ENCODE measurements at places on chromosomes 2 and 18. TPM values are rescaled to one million over a fixed set of nuclear protein-coding genes. Genes with fewer than 3 reads are reported as not detected.

PCARE gene
- total RNA-seq: not detected

TWIST2 gene
- total RNA-seq: 9.4 TPM

PKP4 gene
- 47.4 TPM for total RNA-seq

IMPA2 gene
- 11.2 TPM for total RNA-seq

REG1B gene
- not detected for total RNA-seq

DGUOK gene
- 40.7 TPM for total RNA-seq

PPP1R1C gene
- 0.29 TPM for total RNA-seq

CMPK2 gene
- total RNA-seq: 2.2 TPM

OTX1 gene
- total RNA-seq: not detected

ALLC gene
- total RNA-seq: not detected

CCDC74B gene
- total RNA-seq: 5.4 TPM

APCDD1 gene
- total RNA-seq: 1.8 TPM
